ENCODE measurements at places on chromosomes 5 and 9.

DNA sequence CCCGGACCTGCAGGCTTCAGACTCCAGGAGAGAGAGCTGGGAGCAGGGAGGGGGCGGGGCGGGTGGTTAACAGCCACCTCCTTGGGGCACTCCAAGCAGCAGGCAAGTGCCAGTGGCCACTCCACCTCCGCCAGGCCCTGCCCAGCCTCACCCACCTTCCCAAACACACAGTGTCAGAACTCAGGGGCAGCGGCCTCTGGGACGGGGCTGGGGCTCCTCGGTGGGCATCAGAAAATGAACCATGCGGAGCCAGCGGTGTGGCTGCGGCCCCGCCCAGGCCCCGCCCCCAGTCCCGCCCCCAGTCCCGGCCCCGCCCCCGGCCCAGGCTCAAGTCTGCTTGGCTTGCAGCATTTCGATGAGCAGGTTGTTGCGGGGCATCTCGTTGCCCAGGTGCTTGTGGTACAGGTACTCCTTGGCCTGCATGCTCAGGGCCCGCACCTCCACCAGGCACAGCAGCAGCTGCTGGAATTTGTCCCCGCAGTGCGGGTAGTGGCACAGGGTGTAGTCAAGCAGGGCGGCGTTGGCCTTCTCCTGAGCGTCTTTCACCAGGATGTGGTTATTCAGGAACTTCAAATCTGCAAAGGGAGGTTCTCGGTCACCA, 24.7 kb downstream of the NR5A1 start:
- DNase-seq = no peak

DNA sequence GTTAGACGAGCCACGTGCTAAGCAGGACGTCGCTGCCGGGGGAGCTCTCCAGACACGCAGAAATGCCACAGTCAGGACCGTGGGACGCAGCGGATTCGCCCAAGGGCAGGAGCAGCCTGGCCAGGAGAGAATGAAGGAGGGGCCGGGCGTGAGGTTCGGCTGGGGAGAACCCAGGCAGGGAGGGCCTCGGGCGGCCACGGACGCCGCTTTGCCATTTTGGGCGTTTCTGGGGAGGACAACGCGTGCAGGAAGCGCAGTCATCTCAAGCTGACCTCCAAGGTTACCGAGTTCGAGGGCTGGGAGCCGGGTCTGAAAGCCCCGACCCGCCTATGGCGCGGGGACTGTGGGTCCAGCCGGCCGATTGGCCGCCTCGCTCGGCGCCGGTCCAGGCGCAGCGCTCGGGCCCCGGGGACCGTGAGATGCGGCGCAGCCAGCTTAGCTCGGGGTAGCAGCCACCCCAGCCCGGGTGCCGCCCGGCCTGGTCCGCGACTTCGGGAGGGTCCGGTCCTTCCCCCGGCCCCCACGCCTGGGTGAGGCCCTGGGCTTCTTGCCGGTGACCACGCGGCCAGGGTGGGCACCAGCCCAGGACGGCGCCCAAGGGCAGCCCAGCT, 760 bp upstream of the MAN1B1 start:
- no peak for DNase-seq

- DNase-seq = no peak
Observed at GRCh38 chr5:168467755-168468330, 18.4 kb upstream of the RARS1 start.

- no peak for DNase-seq
Observed at GRCh38 chr9:131708226-131709002, 31.5 kb downstream of the RAPGEF1 start.

DNA sequence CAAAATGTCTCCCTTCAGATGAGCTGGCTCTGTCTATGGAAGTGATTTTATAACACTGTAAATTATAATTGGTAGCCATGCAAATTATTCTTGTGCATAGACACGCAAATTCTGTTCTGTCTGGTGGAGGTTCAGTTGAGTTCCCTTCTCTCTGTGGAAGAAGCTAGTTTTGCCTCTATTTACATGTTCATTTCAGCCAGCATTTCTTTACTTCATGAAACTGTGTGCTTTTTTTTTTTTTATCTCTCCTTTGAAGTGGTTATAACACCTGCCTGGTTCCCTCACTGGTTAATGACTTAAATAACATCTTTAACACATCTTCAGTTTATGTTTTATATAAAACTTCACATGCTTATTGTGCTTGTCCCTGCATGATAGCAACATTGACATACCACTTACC, 149.4 kb upstream of the FBXL7 start:
- DNase-seq = no peak

GRCh38 chr5:9063615-9064245, 482.1 kb downstream of the SEMA5A start:
- DNase-seq = no peak

GRCh38 chr5:52964138-52964537, 25.0 kb upstream of the ITGA2 start:
- no peak for DNase-seq

- DNase-seq = no peak
Observed at GRCh38 chr5:7852542-7852941, 1.6 kb upstream of the CFAP90 start.

- no peak for DNase-seq
Observed at GRCh38 chr9:82327641-82328040, 339.1 kb downstream of the SPATA31D1 start.

DNA sequence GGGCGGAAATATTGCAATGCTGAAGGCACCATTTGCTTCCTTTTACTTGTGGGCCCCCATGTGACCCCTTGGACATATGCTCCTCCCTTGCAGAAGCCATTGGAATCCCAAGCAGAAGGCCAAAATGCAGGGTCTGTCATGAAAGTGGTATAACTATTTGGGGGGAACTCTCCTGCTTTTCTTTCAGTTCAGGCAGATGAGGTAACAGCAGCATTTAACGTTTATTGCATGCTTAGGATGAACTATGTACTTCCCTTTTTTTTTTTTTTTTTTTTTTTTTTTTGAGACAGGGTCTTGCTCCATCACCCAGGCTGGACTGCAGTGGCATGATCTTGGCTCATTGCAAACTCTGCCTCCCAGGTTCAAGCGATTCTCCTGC, 7.8 kb downstream of the FOXI1 start:
- DNase-seq = no peak

GRCh38 chr9:93267091-93267541, 83.2 kb downstream of the WNK2 start:
- no peak for DNase-seq

DNA sequence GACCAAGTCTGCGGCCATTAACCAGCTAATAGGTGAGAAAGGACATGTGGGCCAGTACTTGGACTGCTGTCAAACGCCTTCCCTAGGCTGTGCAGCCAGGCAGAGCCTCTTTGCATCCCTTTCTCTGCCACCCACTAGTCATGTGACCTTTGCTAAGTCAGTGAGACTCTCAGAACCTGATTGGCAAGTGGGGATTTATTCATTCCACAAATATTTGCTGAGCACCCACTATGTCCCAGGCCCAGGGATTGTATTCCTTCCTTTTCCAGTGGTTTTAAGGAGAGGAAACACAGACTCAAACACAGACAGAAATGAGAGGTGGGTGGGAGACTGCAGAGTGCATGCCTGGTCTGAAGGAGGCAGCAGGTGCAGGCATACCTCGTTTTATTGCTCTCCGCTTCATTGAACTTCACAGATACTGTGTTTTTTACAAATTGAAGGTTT, 71.6 kb upstream of the GALNT10 start:
- DNase-seq = no peak

DNA sequence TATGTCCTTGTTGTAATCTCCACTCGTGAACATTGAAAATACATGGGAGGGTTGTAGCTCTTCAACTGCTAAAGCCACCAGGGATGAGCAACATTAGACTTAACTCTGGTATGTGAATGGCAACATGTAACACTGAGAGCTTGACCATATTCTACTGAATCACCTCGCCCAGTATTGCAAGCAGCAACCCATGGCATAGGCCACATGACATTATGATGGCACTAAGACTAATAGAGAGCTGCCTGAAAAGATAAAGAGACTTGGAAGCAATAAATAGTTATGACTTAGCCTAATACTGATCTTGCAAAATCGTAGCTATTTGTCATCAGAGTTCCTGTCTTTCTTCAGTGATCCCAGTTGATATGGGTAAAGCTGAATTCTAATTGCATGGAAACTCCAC, 108.4 kb upstream of the NREP start:
- no peak for DNase-seq

DNA sequence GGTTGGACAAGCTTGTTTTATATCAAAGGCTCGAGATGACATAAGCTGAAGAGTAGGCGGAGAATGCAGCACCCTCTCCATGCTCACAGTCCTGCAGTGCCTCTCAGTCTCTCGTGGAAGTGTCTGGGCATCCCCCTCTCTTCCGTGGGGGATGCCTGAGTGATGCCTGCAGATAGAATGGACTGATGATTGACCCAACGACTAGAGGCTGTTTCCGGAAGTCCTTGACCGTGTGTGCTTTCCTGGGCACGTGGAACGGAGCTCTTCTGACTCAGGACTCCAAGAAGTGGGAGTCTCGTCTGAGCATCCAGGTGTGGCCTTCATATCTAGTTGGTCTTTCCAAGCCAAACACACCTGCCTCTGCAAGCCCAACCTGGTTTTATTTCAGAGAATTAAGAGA, 241.8 kb upstream of the IRX2 start:
- no peak for DNase-seq

- no peak for DNase-seq
Observed at GRCh38 chr5:67215519-67216471, 19.2 kb upstream of the CD180 start.

DNA sequence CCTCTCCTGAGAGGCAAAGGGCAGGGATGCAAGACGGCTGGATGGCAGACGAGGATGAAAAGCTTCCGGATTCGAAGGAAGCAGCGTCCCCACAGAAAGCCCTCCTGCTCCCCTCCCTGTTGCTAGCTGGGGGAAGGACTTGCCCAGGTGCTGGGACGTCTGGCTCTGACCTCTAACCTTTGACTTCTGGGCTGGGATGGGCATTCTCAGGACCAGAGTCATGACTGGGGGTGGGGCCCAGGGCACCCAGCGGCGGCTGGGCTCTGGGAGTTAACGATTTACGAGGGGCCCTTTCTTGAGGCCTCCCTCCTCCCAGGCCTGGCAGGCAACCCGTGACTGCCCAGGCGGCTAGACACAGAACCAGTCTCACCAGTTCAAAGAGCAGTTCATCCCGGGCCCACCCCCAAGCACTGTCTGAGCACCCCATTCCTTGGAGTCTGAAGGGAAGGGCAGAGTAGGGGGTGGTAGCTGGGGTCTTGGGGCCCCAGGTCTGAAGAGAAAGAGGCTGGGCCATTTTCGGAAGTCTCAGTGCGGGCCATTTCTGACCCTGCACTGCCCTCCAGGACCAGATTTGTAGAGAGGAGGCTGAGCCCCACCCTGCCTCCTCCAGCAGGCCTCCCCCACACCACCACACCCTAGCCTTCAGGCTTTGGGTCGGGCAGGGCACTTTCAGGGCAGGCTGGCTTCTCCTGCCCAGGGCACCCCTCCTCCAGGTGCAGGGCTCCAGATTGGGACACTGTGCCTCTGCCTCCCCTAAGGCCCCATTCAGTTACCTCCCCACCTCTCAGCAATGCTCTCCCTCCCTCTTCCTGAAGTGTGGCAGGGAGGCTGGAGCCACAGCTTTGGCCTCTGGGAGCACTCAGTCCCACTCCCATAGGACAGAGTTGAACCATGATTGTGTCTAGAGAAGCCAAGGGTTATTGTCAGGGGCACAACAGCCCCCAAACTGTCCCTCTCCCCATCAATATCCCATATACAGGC, 5.0 kb upstream of the CXXC5 start:
- DNase-seq = no peak

- no peak for DNase-seq
Observed at GRCh38 chr9:10925896-10926295, 313.1 kb upstream of the PTPRD start.

DNA sequence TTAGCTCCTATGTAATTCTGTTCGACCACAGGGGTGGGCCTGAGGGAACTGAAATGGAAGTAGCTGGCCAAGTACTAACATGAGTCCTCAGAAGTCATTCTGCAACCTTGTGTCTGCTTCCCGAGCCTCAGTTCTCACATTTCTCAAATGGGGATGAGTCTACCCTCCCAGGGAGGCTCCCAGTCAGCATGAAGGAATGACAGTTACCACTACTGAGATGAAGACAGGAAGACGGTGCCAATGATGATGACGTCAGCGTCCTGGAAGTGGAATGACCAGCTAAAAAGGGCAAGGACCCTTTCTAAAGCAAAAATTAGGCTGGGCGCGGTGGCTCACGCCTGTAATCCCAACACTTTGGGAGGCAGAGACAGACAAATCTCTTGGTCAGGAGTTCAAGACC, 6.8 kb downstream of the PIP5KL1 start:
- DNase-seq = no peak

GRCh38 chr9:91689006-91689405, 261.0 kb downstream of the ROR2 start:
- no peak for DNase-seq

- DNase-seq = no peak
Observed at GRCh38 chr5:81164476-81164875, 68.6 kb upstream of the CKMT2 start.

GRCh38 chr5:170875811-170876210, 14.0 kb downstream of the RANBP17 start:
- no peak for DNase-seq

- no peak for DNase-seq
Observed at GRCh38 chr9:31520301-31521085, 864.0 kb upstream of the ACO1 start.

- DNase-seq = no peak
Observed at GRCh38 chr5:96957254-96958049, 21.6 kb downstream of the LNPEP start.

DNA sequence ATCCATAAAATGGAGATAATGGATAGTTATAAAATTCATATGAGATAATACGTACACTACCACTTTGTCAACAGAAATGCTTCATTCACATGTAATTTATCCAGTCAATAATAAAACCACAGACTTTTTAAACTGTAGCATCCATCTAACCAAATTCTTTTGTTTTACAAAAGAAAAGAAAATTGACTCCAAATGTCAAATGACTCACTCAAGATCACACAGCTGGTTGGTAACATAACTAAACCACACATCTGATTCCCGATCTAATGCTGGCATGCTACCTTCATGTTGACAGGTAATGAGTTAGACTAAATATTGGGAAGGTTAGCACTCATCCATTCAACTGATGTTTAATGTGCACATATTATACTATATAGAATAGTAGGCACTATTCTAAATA, 4.9 kb downstream of the FRMD3 start:
- DNase-seq = no peak

DNA sequence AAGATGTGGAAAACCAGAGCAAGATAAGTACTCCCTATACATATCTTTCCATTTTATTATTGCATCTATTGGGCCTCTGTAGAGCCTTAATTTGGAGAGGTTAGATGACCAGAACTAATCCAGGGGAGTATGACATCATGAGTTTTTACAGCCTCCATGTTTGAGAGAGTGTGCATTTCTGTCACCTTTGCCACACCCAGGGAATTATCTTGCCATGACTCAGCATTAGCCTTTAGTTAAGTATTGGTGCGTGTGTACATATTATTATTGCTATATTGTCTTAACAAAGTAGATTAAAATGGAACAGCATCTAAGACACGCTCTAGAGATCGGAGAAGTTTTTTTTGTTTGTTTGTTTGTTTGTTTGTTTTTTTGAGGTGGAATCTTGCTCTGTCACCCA, 27.6 kb downstream of the DIMT1 start:
- no peak for DNase-seq

DNA sequence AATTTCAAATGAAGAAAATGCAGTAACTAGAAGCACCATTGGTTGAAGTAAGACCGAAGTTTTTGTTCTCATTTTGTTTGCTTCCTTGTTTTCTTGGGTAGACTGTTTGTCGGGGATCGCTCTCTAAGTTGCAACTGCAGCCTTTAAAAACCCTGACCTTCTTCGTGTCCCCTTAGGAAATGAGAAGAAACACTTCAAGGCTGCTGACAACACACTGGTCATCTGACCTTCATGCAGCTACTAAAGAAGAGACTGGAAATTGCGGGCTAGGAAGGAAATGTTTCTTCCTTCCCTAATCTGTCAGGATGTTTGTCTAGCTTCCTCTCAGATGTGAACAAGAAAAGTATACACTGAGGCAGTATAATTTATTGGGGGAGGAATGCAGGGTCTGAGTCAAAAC, 50.7 kb upstream of the CHSY3 start:
- no peak for DNase-seq
